ENCODE measurements at places on chromosomes 3 and 15.

- peak; percentile 26 for DNase-seq
These were observed at the start of gene THBS1 for GRCh38 chr15:39580485-39581241. Gene THBS1 (plus strand): TSS chr15:39581079. CDS start chr15:39581858, 779 bp downstream.

DNA sequence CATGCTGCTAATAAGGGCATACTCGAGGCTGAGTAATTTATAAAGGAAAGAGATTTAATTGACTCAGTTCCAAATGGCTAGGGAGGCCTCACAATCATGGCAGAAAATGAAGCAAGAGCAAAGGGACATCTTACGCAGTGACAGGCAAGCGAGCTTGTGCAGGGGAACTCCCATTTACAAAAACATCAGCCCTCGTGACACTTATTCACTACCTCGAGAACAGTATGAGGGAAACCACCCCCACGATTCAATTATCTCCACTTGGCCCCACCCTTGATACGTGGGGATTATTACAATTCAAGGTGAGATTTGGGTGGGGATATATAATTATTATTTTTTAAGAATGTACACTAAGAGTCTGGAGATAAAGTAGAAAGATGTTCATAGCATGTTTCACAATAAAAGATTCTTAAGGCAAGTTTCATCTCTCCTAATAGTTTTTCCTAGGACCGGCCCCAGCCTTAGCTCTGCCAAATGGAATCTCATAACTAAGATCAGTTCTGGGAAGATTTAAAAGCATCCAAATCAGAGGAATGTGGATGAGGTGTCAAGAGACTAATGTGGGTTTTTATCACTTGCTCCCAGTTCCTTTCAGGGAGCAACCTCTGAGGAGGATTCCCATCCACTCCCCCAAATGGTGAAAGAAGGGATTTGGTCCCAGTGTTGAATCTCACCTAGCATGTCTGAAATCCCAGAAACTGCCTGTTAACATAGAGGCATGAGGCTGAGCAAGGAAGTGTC is 221.0 kb downstream of the ZMAT3 start:
- no peak for DNase-seq

- DNase-seq: no peak
These were observed 2.1 kb downstream of the SOX14 start for GRCh38 chr3:137766041-137766875.

DNA sequence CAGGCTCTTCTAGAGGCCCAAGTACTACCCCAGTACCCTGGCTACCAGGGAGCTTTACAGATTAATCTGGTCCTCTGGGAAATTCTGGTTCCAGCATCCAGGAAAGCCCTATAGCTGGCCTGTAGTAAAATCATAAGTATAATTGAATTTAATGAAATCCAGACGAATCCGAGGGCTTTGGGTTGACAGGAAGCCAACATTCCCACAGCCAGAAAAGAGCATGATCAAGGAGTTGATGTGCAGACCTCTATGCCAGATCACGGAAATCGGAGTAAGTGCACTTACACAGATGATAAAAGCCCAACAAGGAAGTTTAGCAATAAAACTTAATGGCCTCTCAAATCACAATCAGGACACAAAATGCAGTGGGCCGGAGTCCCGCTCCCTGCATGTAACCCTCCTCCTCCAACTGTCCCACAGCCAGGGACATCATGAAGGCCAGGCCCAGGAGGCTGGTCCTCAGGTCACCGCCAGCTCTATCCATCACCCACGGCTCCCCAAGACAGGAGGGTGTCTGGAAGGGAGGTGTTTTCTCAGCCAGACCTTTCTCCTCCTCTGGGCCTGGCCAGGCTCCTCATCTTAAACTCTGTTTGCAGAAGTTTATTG is 62.8 kb upstream of the SEC22A start:
- DNase-seq: no peak

GRCh38 chr3:111594781-111595180 is 365 bp downstream of the ZBED2 start:
- no peak for DNase-seq

- peak; percentile 2 for DNase-seq
These were observed 176.1 kb upstream of the ZPLD1 start for GRCh38 chr3:102258666-102259227.

DNA sequence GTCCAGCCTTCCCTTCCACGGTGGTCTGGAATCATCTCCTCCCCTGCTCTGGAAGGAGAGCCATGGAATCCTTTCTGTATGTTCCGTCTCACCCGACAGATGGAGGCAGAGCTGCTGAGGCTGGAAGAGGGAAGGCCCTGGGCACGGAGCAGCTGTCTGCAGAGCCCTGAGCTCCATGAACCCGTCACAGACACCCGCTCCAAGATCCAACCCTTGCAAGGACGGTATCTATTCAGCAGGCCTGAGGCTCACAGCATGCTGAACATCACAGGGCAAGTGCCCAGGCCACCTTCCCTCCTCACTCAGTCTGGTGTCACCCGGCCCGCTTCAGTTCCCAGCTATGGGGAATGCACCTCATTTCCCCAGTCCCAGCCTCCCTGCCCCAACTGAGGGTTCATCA is 103.9 kb downstream of the LRIG1 start:
- no peak for DNase-seq

- no peak for DNase-seq
These were observed 192.3 kb downstream of the RPLP1 start for GRCh38 chr15:69644876-69645275.

DNA sequence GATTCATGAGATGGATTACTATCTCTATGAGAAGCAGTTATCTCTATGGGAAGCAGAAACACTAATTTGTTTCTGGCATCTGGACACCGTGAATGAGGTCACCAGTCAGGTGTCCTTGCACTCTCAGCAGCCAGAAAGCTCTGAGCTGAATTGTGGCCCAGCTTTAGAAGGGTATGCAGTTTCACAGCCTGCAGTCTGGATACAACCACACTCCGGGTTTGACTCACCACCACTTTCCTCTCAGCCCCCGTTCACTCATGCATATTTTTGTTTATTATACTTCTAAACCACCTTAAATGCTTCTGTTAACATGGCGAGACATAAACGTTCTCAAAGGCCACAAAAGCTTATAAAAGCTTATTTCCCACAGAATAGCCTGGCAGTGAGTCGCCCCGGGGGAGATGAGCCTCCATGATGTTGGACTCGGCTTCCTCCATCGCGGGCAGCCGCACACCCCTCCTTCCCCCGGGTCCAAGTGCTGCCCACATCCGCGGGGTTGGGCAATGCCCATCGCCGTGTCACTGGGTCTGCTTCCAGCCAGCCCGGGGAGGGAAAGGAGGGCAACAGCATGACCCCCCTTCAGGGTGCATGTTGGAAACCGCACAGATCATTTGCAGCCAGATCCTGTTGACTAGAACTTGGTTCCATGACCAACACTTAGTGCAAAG is 16.8 kb upstream of the SLC41A3 start:
- DNase-seq: no peak

- DNase-seq: no peak
These were observed 35.3 kb downstream of the CEP152 start for GRCh38 chr15:48775546-48775945.

GRCh38 chr3:134002306-134002705 is 27.4 kb downstream of the SLCO2A1 start:
- no peak for DNase-seq

DNA sequence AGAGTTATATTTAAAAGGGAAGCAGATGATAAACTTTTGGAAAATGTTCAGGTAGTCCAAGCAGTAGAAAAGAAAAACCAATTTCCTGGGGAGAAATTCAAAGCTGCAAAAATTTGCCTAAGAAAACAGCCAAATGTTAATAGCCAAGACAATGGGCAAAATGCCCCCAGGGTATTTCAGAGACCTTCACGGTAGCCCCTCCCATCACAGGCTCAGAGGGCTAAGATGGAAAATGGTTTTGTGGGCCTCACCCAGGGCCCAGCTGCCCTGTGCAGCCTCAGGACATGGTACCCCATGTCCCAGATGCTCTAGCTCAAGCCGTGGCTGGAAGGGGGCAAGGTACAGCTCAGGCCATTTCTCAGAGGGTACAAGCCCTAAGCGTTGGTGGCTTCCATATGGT is 391.0 kb downstream of the ZIC4 start:
- no peak for DNase-seq
